Chondrocyte (in vitro differentiated cells): ENCODE measurements at places on chromosomes 3 and 15. TPM values are rescaled to one million over a fixed set of nuclear protein-coding genes. Genes with fewer than 3 reads are reported as not detected.

Gene NMNAT3
- total RNA-seq, result 2.0 to 2.7 TPM (median 2.0 TPM) in 3 replicates

Gene RAD18
- 9.1 to 22.2 TPM (median 9.7 TPM) in 3 replicates for total RNA-seq

Gene PDCD6IP
- total RNA-seq, result 247 to 260 TPM (median 255 TPM) in 3 replicates

Gene SEMA4B
- total RNA-seq, result 6.7 to 10.5 TPM (median 9.2 TPM) in 3 replicates

Gene TRIM42
- total RNA-seq, result not detected in 3 replicates

Gene ZDHHC23
- 0.31 to 0.95 TPM (median 0.37 TPM) in 3 replicates for total RNA-seq
